ENCODE measurements at places on chromosomes 2 and 18. TPM values are rescaled to one million over a fixed set of nuclear protein-coding genes. Genes with fewer than 3 reads are reported as not detected.
A peak's percentile ranks its signal among the peaks of the same experiment; 100 is the strongest.

DNA sequence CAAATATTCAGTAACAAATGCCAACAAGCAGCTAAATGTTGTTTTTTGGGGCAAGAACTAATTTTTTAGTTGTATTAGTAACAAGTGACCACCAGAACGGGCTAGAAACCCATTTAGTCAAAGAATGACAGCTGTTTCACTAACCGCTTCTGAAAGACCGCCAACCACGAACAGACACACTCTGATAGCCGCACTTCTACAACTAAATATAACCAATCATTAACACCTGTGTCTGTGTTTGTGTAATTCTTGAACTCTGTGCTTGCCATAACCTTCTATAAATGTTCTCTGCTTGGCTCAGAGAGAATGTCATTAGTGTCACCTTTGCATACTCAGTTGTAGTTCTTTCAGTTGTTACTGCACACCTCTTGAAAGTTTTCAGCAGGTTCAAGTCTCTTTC is 526.3 kb upstream of the LRRTM1 start:
- H3K36me3 ChIP-seq = no peaks in the 10 kb centered on the region
- H3K4me1 ChIP-seq = no peaks in the 10 kb centered on the region
- H3K27ac ChIP-seq = no peak overlapping the region
- no peak overlapping the region for H3K4me3 ChIP-seq

DNA sequence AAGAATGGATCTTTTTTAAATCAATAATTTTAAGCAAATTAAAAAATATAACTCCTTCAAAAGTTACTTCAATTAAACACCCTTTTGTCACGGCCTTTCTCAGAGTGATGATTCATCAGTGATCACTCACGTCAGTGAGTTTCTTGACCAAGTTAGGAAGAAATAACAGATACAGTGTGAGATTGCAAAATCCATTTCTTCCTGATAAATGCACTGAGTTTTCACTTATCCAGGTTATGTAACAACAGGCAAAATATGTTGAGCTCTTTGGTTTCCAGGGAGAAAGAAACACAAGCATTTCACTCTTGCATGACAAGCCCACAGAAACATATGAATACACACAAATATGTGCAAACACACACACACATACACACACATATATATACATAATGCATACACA is 195.9 kb upstream of the CYRIA start:
- no peaks in the 10 kb centered on the region for H3K36me3 ChIP-seq
- no peaks in the 10 kb centered on the region for H3K4me1 ChIP-seq
- H3K27ac ChIP-seq = no peak overlapping the region
- no peak overlapping the region for H3K4me3 ChIP-seq
- DNase-seq = no peak

- no peaks in the 10 kb centered on the region for H3K27me3 ChIP-seq
- no peak overlapping the region for H3K4me3 ChIP-seq
- no peak overlapping the region for H3K27ac ChIP-seq
- peaks cover 5% of the 10 kb centered on the region for H3K36me3 ChIP-seq
Measured at GRCh38 chr18:8635087-8635486, 25.9 kb downstream of the RAB12 start.

DNA sequence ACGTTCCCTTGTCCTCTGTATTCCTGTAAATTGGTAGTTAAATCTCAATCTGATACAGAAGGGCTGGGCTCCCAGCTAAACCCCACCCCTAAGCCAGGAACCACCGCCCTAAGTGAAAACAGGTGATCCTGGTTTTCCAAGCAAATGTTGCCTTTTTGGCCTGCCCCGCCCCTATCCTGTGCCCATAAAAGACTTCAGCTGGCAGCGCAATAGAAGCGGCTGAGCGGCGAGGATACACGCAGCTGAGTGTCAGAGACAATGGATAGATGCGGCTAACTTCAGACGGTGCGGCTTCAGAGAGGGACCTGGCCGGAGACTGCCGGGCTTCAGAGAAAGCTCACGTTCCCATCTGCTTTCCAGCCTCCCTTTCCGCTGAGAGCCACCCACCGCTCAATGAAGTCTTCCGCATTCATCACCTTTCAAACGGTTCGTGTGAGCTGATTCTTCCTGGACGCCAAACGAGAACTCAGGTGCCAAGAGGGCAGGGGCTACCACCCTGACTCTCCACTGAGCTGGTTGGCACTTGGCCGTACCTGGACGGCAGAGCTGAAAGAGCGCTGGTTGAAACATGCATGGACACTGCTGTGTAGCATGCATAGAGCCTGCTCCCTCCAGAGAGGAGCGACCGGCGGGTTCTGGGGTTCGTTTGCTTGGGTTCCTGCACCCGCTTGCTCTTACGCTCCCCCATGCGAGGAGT is 49.5 kb upstream of the POLE4 start:
- H3K4me3 ChIP-seq = no peak overlapping the region
- H3K36me3 ChIP-seq = no peaks in the 10 kb centered on the region
- no peaks in the 10 kb centered on the region for H3K4me1 ChIP-seq
- H3K27ac ChIP-seq = no peak overlapping the region
- peaks cover 21% of the 10 kb centered on the region for H3K27me3 ChIP-seq
- DNase-seq = peak; percentile 50

DNA sequence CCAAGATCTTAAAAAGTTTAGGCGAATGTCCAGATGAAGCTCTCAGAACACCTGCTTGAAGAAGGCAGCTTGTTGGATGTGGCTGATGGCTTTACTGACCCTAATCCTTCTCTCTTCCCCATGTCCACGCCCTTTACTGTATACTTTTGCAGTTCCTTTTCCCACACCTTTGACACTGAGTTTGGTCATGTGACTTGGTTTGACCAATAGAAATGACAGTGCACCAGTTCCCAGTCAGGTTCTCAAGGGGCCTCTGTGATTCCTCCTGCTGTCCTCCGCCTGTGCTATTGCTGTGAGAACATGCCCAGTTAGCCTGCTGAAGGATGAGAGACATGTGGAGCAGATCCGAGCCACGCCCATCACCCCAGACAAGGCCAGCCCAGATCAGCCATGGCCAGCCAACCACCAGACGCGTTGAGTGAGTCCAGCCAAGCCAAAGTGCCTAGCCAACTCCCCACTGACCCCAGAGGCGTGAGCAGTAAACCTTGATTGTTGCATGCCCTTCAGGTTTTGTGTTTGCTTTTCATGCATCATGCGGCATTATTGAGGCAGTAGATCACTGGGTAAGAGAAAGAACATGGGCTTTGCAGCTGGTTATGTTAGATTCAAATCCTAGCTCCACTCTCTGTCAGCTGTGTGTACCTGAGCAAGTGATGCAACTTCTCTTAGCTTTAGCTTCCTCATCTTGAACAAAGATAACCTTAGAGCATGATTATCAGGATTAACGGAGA is 258.0 kb upstream of the SIX2 start:
- no peaks in the 10 kb centered on the region for H3K27me3 ChIP-seq
- no peak overlapping the region for H3K4me3 ChIP-seq
- no peaks in the 10 kb centered on the region for H3K4me1 ChIP-seq
- no peak for DNase-seq
- no peaks in the 10 kb centered on the region for H3K36me3 ChIP-seq

- H3K4me1 ChIP-seq = no peaks in the 10 kb centered on the region
- no peak for DNase-seq
- H3K36me3 ChIP-seq = no peaks in the 10 kb centered on the region
- no peak overlapping the region for H3K27ac ChIP-seq
- H3K27me3 ChIP-seq = no peaks in the 10 kb centered on the region
- H3K4me3 ChIP-seq = no peak overlapping the region
Measured at GRCh38 chr2:105731511-105731910, 13.2 kb upstream of the NCK2 start.

- H3K27me3 ChIP-seq = no peaks in the 10 kb centered on the region
- DNase-seq = peak; percentile 52
- H3K4me1 ChIP-seq = peaks cover 32% of the 10 kb centered on the region
- no peak overlapping the region for H3K4me3 ChIP-seq
Measured at GRCh38 chr2:30404319-30405259, 42.5 kb upstream of the LCLAT1 start.

DNA sequence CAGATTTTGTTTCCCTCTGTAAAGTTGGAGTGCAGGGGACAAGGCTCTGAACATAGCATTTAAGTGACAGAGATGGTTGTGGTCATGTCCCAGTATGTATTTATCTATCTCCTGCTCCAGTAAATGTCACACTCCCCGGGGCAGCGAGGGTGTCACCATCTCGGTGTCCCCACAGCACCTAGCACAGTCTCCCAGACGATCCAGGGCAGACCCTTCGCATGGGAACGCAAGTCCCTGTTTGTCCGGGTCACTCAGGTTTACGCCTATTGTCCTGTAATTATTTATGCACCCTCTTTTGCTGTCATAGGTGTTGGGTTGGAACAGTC is 12.6 kb upstream of the NTSR2 start:
- H3K4me1 ChIP-seq = peaks cover 16% of the 10 kb centered on the region
- no peak overlapping the region for H3K27ac ChIP-seq
- no peak overlapping the region for H3K4me3 ChIP-seq

- no peak for DNase-seq
- H3K4me3 ChIP-seq = no peak overlapping the region
- H3K4me1 ChIP-seq = peaks cover 30% of the 10 kb centered on the region
- H3K27ac ChIP-seq = no peak overlapping the region
- no peaks in the 10 kb centered on the region for H3K27me3 ChIP-seq
Measured at GRCh38 chr2:46720592-46721185, 194.9 kb downstream of the MCFD2 start.

GRCh38 chr2:240875228-240876034 is 6.8 kb downstream of the AGXT start:
- no peaks in the 10 kb centered on the region for H3K27me3 ChIP-seq
- H3K4me3 ChIP-seq = no peak overlapping the region
- H3K4me1 ChIP-seq = no peaks in the 10 kb centered on the region
- DNase-seq = no peak
- H3K27ac ChIP-seq = no peak overlapping the region

DNA sequence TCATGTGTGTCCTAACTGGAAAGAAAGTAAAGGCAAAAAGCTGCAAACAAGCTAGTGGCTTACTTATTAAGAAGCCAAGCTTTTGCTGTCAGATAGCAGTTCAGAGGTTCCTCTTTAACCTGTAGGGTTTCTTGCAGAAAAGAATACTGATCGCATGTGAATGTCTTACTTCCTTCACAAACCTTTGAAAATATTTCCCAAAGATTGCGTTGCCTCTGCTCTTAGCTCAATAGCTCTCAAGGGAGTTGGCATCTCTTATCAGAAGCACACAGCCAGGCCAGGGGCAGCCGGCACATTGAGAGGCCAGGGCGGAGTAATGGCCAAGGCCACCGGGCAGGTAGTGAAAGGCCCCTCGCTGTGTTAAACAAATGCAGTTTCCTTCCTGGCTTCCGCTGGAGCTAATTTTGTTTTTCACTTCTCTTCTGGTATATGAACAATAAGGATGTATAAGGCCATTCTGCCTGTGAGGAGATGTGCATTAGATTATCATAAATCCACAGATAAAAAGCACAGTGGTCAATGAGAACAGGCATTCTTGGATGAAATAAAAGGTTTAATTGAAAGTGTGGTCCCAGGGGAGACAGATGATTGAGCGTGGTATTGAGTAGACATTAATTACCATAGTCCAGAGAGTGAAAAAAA is 542.4 kb upstream of the NRP2 start:
- no peak overlapping the region for H3K27ac ChIP-seq
- peak; percentile 9 for DNase-seq
- no peaks in the 10 kb centered on the region for H3K36me3 ChIP-seq
- H3K27me3 ChIP-seq = no peaks in the 10 kb centered on the region

GRCh38 chr2:198141726-198142125 is 337.3 kb downstream of the PLCL1 start:
- H3K27me3 ChIP-seq = no peaks in the 10 kb centered on the region
- no peak overlapping the region for H3K4me3 ChIP-seq
- DNase-seq = no peak
- H3K36me3 ChIP-seq = no peaks in the 10 kb centered on the region
- peaks cover 8% of the 10 kb centered on the region for H3K4me1 ChIP-seq

- no peaks in the 10 kb centered on the region for H3K4me1 ChIP-seq
- H3K4me3 ChIP-seq = no peak overlapping the region
- H3K36me3 ChIP-seq = no peaks in the 10 kb centered on the region
- DNase-seq = no peak
- H3K27me3 ChIP-seq = no peaks in the 10 kb centered on the region
Measured at GRCh38 chr2:9401646-9402371, 21.5 kb downstream of the ITGB1BP1 start.

GRCh38 chr18:23982155-23983079 is 32.1 kb upstream of the TTC39C start:
- no peaks in the 10 kb centered on the region for H3K27me3 ChIP-seq
- no peak overlapping the region for H3K27ac ChIP-seq
- H3K4me3 ChIP-seq = no peak overlapping the region
- peak; percentile 30 for DNase-seq
- H3K36me3 ChIP-seq = no peaks in the 10 kb centered on the region
- peaks cover 21% of the 10 kb centered on the region for H3K4me1 ChIP-seq

GRCh38 chr2:239917957-239918481 is 107.1 kb downstream of the NDUFA10 start:
- no peak overlapping the region for H3K27ac ChIP-seq
- H3K4me3 ChIP-seq = no peak overlapping the region
- H3K36me3 ChIP-seq = no peaks in the 10 kb centered on the region
- no peak for DNase-seq

- no peak overlapping the region for H3K27ac ChIP-seq
- peaks cover 13% of the 10 kb centered on the region for H3K4me1 ChIP-seq
Measured at GRCh38 chr2:80016171-80016570, 288.4 kb downstream of the LRRTM1 start.

GRCh38 chr2:71665168-71666093 is 212.1 kb downstream of the DYSF start:
- no peaks in the 10 kb centered on the region for H3K4me1 ChIP-seq
- H3K4me3 ChIP-seq = no peak overlapping the region
- DNase-seq = no peak
- no peaks in the 10 kb centered on the region for H3K36me3 ChIP-seq
- no peaks in the 10 kb centered on the region for H3K27me3 ChIP-seq

DNA sequence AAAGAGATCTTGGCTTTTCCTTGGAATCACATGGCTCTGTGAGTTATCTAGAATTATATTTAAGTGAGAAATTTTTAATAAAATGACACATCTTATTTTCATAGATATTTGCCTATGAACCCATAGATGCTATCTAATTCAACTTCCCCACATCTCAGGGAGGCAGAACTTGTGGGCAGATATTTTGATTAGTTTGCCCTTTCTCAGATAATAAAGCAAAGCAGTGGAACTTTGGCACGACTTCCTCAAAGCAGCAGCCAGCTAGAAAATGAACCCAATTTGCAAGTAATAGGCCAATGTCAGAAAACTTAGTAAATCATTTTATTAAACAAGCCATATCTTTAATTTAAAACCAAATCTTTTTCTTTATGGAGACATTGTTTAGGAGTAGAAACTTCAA is 32.7 kb downstream of the RAB27B start:
- peaks cover 6% of the 10 kb centered on the region for H3K4me1 ChIP-seq
- no peaks in the 10 kb centered on the region for H3K27me3 ChIP-seq
- no peak overlapping the region for H3K27ac ChIP-seq

ME2 gene
- 129 TPM for total RNA-seq

CHRND gene
- not detected for total RNA-seq

MLPH gene
- total RNA-seq = not detected

CDH2 gene
- 459 TPM for total RNA-seq

DNAH6 gene
- 2.6 TPM for total RNA-seq

GTF2A1L gene
- 1.6 TPM for total RNA-seq

NEUROD1 gene
- total RNA-seq = not detected

WDR43 gene
- total RNA-seq = 55.8 TPM

NMUR1 gene
- total RNA-seq = 0.52 TPM

GREB1 gene
- total RNA-seq = 30.8 TPM

TMEM18 gene
- total RNA-seq = 50.0 TPM

Measured in neural progenitor cell (in vitro differentiated cells).